Osteocyte (in vitro differentiated cells): ENCODE measurements at places on chromosomes 6 and 20. TPM values are rescaled to one million over a fixed set of nuclear protein-coding genes. Genes with fewer than 3 reads are reported as not detected.

The AGER gene
- total RNA-seq, result 3.8 and 4.1 TPM in 2 replicates

The ALDH8A1 gene
- 0.30 and 0.42 TPM in 2 replicates for total RNA-seq

The F13A1 gene
- total RNA-seq, result 2.8 and 3.6 TPM in 2 replicates

The ZNF334 gene
- total RNA-seq, result 3.7 and 4.7 TPM in 2 replicates

The NRM gene
- 28.1 and 31.5 TPM in 2 replicates for total RNA-seq

The NCR2 gene
- total RNA-seq, result not detected in 2 replicates

The COL21A1 gene
- total RNA-seq, result 48.0 and 60.0 TPM in 2 replicates

The DDX39B gene
- 315 and 331 TPM in 2 replicates for total RNA-seq

The POPDC3 gene
- total RNA-seq, result 1.6 and 2.1 TPM in 2 replicates

The UBD gene
- not detected in 2 replicates for total RNA-seq

- no peak for DNase-seq
Measured at GRCh38 chr6:142857233-142857761, 87.7 kb downstream of the HIVEP2 start.

DNA sequence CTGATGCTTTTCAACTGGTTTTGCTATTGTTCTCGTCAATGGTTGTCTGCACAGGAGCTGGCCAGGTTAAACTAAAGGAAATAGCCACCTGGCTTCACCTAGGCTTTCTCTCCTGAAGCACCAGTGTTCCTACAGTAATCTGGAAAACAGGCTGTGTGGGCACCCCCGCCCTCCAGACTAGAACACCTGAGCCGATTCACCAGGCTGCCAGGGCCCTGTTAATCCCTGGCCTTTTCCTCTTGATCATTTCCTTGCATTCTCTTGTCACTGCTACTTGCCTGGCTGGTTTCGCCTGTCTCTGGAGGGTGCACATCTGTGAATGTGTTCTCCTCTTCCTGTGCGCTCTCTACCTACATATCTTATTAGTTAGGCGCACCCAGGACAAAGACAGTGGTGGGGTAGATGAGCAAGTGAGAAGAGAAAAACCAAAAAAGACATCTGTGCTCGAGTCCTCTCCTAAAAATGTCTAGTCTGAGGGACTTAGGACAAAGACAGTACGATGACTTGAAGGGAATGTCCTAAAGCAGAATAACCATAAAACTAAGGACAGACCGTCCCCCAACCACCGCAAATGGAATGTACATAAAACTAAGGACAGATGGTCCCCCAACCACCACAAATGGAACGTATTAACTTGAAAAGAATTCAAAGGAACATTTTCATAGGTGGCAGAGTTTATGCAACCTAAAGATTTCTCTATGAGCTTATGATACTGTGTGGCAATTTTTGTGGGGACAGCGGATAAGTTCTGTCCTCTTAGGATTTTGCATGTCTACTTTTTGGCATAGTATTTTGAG, 45.9 kb upstream of the EMILIN3 start:
- DNase-seq, result no peak

- no peak for DNase-seq
Measured at GRCh38 chr6:20978151-20978614, 443.9 kb downstream of the CDKAL1 start.

DNA sequence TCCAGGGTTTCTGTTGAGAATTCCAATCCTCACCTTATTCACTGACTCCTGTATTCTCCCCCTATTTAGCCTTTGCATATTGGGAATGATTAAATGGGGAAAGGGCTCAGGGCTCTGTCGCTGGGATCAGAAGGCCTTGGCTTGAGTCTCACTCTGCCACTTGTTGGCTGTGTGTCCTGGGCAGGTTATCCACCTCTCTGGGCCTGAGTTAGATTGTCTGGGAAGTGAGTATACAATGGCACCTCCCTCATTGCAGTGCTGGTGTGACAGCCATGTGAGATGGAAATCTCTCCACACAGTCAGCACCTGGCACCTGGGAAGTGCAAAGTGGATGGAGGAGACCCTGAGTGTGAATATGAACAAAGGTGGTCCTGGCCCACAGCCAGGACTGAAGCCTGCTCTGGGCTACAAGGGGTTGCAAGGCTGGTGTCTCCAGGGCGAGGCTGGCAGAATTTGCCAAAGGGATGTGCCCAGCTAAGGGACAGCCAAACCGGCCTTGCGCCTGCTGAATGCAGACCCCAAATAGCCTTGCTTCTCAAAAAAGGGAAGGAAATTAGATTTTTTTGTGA, 200.0 kb upstream of the PMEPA1 start:
- DNase-seq, result no peak

DNA sequence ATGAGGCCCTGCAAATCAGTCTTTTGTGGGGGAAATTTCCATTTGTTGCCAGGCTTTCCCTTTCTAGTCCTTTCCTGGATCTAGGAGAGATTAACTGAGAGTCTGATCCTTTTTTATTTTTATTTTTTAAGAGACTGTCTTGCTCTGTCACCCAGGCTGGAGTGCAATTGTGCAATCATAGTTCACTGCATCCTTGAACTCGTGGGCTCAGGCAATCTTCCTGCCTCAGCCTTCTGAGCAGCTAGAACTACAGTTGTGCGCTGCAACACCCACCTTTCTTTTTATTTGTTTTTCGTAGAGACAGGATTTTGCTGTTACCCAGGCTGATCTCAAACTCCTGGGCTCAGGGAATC, 22.9 kb downstream of the OR2B2 start:
- DNase-seq, result no peak

DNA sequence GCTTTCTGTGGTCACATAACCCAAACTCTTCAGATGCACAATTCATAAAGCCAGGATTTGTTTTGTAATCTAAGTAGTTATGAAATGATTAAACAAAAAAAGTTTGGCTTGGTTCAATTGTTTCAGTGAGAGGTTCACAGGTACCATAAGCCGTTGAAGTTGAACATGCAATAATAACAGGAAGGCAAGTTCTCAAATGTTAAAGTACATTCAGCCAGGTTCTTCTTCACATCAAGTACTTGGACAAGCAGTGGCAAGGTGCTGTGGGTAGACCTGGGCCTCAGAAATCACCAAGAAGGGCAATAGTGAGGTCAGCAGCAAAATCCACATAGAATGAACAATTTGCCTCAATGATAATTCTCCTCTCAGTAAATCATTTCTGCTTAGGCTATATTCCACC, 175.5 kb downstream of the EPM2A start:
- no peak for DNase-seq

DNA sequence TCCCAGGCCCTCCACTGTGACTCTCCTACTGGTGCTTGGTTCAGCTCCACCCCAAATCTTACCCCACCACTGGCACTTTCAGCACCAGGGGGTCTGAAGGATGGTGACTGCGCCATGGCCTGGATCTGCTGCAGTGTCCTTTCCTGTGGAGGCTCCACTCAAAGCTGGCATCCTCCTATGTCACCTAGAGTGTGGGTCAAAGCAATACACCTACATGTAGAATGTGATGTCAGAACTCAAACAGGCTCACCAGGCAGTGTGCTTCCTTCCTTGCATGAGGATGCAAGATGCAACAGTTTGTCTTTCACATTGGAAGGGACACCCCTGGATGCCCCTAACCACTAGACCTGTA, 32.8 kb upstream of the MICB start:
- no peak for DNase-seq

DNA sequence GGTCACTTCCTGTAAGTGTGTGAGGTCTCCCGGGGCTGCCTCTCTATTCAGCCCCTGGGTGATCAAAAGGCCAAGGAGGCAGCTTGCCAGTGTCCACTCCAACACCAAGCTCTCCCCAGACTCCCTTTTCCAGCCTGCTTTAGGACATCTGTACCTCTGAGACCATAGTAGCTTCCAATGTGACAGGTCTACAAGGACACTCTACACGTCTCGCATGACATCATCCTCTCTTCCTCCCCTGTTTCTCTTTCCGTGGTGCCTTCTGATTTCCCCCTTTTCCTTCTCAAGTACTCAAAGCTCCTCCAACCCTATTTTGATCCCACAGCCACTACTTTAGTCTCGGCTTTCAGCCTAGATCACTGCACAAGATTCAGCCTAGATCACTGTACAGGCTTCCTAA, 26.4 kb downstream of the HLA-F start:
- DNase-seq, result no peak

GRCh38 chr20:19709635-19710335, 48.3 kb upstream of the RIN2 start:
- DNase-seq, result no peak

- no peak for DNase-seq
Measured at GRCh38 chr6:135318738-135319469, 137.8 kb downstream of the MYB start.

GRCh38 chr20:33840759-33841435, 29.7 kb downstream of the CHMP4B start:
- no peak for DNase-seq

GRCh38 chr6:98925831-98926230, 21.9 kb downstream of the FBXL4 start:
- no peak for DNase-seq

DNA sequence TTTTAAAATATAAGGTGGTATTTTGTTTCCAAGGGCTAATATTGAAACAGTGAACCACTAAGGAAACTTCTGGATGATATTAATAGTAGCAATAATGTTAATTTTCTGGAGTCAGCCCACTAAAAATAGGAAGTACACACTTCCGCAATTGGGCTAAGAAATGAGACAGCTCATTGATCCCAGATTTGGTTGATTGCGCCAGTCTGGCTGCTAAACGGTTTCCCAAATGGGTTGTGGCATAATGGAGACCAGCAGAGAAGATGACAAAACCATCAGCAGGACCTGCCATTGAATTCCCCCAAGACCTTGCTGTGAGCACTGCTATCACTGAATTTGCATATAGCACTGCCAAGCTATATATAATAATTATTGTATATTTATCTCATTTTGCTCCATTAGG, 71.2 kb upstream of the SGK1 start:
- DNase-seq, result no peak
